ENCODE measurements at places on chromosomes 3 and 15.

DNA sequence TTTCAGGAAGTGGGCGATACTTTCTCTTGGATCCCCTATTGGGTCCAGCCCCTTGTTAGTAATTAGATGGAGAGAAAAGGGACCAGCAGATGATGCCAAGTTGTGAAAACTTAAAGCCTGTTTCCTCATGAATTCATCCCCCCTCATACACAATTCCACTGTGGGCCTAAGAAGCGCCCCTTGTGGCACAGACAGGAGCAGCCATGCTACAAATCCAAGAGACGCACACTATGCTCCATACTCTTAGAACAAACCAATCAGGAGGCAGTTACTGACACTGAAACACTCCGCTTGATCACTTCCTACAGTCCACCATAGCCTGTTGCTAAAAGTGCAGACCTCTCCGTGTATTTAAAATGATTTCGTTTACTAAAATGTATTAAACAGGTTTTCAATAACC is 111.3 kb upstream of the ARRDC4 start:
- DNase-seq = no peak

- DNase-seq = no peak
Measured at GRCh38 chr3:121165397-121165837, 257.4 kb downstream of the STXBP5L start.

DNA sequence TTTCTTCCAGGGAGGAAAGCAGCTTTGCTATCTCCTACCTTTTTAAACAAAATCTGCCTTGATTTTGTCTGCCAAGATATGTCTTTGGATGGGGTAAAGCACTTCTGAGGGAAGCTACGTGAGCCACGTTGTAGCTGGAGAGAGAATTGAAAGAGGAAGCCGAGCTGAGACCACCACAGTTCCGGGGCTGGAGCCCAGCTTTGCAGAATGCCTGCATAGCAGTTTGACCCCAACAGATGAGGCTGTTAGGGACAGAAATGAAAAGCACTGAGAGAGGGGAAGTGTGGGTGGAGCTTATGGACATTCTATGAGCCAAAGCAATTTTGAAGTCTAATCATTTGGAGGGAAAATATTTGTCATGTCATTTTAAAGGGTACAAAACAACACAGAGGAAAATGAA is 45.4 kb downstream of the LIPC start:
- no peak for DNase-seq

DNA sequence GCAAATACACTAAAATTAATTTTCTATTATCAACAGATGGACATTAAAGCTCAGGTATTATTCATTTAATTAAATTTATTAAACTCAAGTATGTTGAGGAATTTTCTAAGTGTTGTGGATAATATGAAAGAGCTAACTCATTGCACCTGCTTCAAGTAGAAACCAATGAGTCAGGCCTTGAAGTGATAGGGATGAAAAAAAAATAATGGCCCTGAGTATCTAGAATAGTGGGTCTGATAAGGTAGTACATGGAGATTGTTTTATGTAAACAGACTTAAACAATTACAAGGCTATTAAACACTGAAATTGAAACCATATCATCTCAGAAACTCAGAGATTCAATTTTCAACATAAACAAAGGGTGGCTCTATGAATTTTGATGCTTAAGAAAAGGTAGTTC is 857.1 kb upstream of the GBE1 start:
- no peak for DNase-seq

DNA sequence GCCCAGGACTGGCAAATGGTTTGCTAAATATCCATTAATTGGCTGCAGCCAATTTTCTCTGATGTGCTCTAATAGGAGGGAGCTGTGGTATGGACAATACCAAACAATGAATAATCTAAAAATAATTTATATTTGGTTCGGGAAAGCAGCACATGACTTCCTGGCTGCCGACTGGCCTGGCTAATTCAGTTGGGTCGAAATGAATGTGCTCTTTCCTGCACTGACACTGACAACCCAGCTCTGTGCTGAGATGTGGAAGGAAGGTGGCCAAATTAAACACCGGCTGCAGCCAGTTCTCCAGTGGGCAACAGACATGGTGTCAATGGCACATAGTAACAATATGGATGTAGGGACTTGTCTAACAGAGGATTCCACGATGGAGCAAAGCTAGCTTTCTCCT is 21.1 kb upstream of the COLQ start:
- DNase-seq = no peak

DNA sequence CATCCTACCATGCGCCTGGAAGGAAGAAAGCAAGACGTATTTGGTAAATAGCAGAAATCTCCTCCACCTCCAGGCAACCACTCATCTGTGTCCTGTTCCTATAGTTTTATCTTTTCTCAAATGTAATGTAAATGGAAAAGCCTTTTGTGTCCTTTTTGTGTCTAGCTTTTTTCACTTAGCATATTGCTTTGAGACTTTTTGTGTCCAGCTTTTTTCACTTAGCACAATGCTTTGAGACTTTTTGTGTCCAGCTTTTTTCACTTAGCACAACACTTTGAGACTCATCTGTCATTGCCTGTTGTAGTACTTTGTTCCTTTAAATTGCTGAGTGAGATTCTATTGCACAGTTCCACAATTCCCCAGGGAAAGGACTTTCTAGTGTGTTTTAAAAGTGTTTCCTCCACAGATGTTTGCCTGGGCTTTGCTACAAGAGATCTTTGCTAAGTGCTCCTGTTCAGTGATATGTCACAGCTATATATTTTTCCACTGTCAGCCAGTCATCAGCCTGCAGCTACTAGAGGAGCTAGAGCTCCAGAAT is 27.9 kb upstream of the MUC13 start:
- DNase-seq = no peak

DNA sequence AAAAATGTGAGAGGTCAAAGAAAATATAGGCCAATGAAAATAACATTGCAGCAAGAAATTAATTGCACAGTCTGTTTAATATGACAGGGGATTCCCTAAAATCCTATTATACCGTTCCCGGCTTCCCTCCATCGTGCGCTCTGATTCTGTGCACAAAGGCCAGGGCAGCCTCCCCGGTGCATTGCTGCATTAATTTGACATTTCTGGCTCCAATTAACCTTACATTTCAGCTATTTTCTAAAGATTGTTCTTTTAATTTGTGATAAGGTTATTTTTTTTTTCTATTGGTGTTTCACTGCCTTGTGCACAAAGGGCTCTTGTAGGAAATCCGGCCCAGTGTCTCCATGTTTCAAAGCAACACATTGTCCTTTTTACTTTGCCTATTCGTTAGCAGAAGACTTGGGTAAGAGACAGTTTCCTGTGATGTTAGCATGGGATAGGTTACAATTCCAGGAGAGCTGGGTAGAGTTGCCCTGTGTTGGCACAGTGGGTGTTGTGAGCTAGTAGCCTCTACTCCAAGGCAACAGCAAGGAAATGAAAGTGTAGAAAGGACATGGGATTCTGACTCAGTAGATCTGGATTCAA is 257.3 kb upstream of the IGF1R start:
- no peak for DNase-seq

DNA sequence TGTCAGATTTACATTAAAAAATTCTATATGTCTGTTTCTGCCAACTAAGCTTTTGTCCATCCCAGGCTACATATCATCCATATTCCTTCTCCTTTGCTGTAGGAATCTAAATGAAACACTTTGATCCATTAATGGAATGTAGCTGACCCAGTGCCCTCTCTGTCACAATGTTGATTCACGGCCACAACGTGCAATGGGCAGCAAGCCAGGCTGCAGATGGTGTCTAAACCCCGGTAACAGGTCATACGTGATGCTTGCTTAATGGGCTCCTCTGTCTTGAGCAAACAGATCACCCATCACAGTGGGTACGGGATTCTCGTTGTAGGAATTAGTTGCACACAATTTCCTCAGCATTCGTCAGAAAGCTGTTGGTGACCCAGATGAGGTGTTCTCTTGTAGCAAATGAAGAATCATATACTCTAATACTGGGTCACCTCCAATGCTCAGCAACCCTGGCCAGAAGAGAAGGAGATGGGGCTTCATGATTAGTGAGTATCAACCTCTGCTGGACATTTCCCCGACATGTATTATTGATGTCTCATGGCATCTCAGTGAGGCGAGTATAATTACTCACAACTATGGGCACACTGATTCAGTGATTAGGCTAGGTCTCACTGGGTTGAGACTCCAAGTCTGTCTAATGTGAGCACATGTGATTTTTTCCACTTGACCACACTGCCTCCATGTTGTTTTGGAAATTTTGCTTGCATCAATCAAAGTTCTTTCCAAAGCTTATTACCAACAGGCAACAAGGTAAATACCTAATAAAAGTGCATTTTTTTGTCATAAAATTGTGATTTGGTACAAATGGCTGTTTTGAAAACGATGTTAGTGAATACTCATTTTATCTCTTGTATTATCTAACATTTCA is 12.9 kb upstream of the DCBLD2 start:
- DNase-seq = peak; percentile 48

DNA sequence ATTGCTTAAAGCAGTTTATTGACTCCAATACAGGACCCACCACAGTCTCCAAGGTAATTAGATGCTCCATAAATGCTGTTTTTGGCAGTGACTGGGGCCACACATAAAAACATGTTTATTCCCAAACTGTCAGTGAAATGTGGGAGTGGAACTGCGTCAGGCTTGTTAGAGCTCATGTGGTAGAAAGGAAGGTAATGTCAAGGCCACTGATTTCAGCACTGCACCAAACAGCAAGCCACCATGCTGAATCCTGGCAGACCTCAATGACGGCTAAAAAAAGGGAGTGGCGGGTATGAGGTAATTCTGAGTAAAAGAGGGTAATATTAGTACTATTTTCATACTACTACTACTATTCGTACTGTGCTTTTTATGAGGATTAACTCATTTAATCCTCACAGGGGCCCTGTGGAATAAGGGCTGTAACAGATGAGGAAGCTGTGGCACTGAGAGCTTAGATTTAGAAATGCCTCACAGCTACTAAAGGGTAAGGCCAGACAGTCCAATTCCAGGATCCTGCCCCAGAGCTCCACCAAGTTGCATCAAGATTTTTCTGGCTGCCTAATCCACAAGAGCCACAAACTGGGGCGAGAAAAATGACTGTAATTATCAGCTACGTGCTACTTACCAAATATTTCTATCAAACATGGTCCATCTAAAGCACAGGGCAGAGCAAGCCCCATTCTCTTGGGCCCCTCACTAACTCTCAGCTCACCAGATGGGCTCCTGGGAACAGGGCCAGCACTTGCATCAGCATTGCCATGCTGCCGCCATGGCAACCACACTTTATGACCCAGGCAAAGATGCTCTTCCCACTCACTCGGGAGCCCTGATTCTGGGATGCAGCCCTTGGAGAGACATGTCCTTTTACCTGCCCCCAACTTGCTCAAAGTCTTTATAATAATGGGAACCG is 83.6 kb upstream of the SPATA12 start:
- DNase-seq = no peak

DNA sequence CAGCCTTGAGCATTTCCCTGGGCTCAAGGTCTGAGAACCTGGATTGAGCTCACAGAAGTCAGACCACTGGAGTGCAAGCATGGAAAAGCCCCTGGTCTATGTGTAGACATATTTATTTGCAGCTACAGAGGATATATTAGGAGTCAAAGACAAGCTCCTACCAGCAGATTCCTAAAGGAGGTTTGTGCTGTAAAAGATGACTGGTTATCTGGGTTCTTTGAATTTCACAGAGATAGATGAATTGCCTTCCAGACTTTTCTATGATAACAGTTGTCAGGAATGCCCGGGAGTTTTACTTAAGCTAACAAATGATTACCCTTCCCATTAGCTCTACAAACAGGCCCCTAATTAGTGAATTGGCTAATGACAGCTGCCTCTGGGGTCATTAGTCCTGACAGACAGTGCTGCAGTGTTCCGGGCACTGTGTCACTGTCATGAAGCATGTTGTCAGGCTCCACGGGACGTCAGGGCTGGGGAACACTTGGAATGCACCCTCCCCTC is 48.8 kb upstream of the PLXNA1 start:
- DNase-seq = no peak

DNA sequence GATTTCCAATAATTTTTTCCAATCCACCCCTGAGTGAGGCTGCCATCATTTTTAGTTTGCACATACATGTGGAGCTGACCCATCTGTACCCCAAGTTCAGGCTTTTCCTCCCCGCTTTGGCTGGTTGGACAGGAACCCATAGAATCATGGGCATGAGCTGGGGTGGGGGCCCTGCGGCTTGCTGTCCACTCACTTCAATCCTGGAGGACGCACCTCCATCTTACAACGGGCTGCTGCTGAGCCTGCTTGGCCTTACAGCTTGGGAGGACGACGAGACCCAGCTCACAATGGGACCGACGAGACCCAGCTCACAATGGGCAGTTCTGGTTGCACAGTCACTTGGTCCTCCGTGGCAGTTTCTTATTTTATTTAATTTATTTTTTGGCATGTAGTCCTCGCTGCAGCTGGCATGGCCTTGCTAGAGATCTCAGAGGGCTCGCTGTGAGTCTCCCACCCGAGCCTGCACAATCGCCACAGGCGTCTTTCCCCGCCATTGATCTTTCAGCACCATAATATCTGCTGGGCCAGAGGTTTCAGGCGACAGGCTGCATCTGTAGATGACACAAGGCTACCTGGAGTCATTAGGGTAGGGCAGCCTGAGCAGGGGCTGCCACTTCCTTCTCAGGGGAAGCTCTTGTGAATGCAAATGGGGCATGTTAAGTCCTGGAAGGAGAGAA is 19.6 kb upstream of the EPHB3 start:
- DNase-seq = no peak

DNA sequence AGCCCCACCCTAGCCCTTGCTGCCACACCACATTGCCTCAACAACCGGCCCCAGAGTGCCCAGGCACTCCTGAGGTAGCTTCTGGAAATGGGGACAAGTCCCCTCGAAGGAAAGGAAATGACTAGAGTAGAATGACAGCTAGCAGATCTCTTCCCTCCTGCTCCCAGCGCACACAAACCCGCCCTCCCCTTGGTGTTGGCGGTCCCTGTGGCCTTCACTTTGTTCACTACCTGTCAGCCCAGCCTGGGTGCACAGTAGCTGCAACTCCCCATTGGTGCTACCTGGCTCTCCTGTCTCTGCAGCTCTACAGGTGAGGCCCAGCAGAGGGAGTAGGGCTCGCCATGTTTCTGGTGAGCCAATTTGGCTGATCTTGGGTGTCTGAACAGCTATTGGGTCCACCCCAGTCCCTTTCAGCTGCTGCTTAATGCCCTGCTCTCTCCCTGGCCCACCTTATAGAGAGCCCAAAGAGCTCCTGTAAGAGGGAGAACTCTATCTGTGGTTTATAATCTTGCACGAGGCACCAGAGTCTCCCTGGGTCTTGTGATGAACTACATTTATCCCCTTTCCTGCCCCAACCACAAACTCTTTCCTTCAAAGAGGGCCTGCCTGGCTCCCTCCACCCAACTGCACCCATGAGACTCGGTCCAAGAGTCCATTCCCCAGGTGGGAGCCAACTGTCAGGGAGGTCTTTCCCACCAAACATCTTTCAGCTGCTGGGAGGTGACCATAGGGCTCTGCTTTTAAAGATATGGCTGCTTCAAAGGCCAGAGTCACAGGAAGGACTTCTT is 39.1 kb downstream of the MESD start:
- no peak for DNase-seq

- DNase-seq = no peak
Measured at GRCh38 chr3:18190646-18191045, 234.5 kb downstream of the SATB1 start.

- no peak for DNase-seq
Measured at GRCh38 chr3:77328690-77329089, 288.8 kb downstream of the ROBO2 start.

Measured in mammary epithelial cell (primary cell).